Effector memory CD4-positive, alpha-beta T cell (primary cell): ENCODE measurements at places on chromosomes 5 and 9.

DNA sequence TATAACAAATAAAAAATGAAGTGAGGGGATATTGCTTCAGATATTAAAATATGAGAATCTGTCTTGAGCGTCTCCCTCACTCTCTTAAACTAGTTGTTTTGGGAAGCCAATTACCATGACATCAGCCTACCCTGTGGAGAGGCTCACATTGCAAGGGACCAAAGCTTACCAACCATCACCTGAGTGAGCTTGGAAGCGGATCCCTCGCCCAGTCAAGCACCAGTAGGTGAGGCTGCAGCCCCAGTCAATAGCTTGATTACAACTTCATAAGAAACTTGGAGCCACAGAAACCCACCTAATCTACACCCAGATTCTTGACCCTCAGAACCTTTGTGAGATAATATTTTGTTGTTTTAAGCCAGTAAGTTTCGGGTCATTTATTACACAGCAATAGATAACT is 206.2 kb downstream of the CEMIP2 start:
- no peak for DNase-seq

GRCh38 chr9:36035006-36035405 is 1.7 kb upstream of the RECK start:
- no peak for DNase-seq

GRCh38 chr5:99141534-99142128 is 212.8 kb upstream of the CHD1 start:
- no peak for DNase-seq

DNA sequence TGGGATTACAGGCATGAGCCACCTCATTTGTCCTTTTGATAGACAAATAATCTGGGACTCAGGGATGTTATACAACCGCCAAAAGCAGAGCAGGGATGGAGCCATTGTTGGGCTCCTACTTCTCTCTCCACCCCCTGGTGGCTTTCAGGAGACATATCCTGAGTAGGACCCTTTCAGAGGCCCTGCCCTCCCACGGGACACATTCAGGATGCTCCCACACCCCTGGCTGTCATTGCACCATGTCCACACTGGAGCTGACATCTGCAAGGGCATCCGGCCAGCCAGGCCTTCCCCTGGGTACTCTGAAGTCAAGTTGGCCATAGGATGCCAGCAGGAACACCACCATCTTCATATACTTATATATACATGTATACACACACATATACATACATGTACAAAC is 181.8 kb downstream of the SYK start:
- no peak for DNase-seq

- no peak for DNase-seq
Measured at GRCh38 chr5:77563475-77563874, 71.4 kb upstream of the WDR41 start.

DNA sequence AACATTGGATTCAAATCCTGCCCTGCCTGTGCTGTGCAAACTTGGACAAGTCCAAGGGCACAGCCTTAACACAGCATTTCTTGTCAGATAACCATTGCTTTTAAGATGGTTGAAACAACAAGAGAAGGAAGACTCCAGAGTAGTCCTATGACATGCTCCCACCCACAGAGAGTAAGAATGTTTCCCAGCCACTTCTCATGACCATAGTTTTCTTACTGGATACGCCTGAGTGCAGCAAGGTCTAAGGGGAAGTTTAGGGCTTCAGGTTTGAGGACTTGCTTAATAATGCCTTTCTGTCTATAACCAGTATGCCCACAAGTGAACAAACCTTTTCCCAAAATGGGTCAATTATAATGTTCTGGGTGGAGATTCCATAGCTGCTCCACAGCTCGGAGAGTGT is 126.4 kb downstream of the SLF1 start:
- DNase-seq: no peak

GRCh38 chr5:37208883-37209797 is 40.0 kb downstream of the CPLANE1 start:
- DNase-seq: no peak

DNA sequence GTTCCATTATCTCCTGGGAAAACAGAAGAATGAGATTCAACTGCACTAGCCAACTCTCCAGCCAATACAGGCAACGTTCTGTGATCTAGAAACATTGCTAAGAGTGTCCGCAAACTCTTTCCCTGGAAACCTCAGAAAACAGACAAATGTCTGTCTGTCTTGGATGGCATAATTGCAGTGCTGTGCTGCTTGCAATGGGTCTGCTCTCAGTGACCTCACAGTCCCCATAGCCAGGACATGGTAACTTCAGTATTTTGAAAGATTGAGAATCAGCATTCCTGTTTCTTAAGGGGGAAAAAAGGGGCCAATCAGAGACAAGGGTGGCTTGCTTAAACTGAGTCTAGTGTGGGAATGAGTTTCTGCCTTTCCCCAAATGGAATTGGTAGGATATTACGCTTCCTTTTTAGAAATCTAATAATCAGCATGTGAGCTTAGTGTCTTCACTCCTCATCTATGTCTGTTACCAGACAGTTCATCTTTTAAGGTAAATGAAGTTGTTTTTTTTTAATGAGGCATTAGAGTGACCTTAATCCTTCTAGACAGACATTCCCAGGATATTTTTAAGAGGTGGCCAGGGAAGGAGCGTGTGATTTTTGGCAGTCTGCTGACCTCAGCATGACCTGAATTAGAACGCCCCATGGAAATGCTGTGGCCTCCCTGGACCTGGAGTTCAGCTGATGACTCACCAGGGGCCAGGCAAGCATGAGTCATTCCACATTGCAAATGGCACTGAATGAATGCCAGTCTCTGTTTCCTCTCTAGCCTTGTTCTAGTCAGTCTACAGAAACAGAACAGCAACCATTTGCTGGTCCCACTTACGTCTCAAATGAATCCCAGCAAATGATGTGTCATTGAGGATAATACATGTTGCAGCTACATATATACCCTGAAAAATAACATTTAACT is 210.2 kb upstream of the ACTBL2 start:
- DNase-seq: no peak

GRCh38 chr5:121693864-121694263 is 157.8 kb upstream of the FTMT start:
- DNase-seq: no peak

GRCh38 chr9:16458696-16459420 is 411.6 kb downstream of the BNC2 start:
- no peak for DNase-seq

GRCh38 chr9:27866741-27867140 is 293.5 kb upstream of the C9orf72 start:
- DNase-seq: no peak

- no peak for DNase-seq
Measured at GRCh38 chr9:73125651-73126050, 26.0 kb upstream of the ANXA1 start.

DNA sequence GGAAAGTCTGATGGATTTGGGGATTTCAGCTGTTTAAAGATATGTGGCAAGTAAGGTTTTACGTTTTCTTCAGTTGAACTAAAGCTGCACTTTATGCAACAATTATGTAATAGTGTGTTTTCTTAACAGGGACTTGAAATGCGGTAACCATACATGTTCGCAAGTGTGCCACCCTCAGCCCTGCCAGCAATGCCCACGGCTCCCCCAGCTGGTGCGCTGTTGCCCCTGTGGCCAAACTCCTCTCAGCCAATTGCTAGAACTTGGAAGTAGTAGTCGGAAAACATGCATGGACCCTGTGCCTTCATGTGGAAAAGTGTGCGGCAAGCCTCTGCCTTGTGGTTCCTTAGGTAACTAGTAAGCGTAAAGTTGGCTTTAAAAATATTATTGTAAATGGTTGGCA is 28.5 kb downstream of the NFX1 start:
- DNase-seq: no peak

GRCh38 chr5:117183326-117183725 is 608.7 kb upstream of the SEMA6A start:
- DNase-seq: no peak

- DNase-seq: no peak
Measured at GRCh38 chr5:111902436-111902835, 145.4 kb upstream of the NREP start.

DNA sequence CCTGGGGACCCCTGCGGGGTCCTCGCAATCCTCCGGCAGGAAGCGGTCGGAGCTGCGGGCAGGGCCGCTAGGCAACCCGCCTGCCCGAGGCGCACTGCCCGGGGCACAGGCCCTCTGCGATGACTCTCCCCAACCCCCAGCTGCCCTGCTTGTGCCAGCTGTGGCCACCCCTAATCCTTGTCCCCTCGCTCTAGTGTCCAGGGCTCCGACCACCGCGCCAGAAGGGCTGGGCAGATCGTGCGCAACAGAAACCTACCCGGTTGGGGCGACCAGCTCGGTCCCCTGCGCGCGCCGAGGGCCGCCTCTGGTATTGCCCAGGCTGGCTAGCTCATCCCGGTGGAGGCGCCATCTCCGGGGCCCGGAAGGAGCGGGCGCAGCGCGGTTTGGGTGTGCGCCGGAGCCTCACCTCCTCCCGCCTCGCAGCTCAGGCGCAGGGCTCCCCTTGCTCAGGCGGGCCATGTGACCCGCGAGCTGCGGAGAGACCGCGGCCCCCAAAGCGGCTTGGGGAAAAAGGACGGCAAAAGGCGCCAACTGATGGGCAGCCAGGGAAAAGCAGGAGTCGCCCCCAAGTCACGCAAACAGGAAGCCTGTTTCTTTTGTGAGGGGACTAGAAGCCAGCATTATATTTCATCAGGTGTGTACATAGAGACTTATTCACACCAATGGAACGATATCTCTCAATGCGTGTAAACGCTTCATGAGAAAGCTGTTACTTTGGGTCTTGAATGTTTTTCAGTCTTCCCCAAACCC is 46.8 kb upstream of the RNF20 start:
- no peak for DNase-seq

DNA sequence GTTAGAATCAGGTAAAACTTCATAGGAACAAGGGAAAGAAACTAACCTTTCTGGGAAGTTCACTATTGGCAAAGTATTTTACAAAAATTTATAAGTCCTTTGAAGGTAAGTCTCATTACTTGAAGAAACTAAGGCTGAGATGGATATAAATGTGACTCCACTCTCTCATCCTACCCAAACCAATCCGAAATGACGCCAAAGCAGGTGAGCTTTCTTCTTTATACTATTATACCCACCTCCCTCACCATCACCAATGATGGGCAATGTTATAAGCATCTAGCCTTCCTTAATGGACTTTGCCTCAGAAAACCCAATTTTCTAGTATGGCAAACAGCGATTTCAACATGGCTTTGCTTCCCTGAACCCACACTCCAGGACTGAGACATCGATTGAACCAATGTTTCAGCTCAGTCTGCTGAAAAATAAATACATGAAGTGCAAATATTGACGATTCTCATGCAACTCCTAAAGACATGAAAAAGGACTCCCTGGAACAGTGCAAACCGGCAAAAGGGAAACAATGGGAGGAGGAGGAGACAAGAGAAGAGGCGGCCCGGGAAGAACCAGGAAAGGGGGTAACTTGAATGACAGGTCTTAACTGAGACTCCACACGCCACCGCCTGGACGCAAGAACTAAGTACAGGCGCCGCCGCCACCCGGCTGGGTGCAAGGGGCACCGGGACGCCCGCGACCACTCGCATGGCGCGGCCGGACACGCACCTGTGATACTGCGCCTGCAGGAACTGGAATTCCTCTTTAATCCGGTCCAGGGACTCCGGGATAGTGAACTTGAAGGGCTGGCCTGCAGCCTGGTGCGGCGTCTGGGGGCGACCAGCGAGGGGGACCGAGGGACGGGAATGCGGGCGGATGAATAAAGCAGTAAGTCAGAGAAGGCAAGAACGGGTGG is 2.5 kb downstream of the TLE1 start:
- DNase-seq: no peak

DNA sequence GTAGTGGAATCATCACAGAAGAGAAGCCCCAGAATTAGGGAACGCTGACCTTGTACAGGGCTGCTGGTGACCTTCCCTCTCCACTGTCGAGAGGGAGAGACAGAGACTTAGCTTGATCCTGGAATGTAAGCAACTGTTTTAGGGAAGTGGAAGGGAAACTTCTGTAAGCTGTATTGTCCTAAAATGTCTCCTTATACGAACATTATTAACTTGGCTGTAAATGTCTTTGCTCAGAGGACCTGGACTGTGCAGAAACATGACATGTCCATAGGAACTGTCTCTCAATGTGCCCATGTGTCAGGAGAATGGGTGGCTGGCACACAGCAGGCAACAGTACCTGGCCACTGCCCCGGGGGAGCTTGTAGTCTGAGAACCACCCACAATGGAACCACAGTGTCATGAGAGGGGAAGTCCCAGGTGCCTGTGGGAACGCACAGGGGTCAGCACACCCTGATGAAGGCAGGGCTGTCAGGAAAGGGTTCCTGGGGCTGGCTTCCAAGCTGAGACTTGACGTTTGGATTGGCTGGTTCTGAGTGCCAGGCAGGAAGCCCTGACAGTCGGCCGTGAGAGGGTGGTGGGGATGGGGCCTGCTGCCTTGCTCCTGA is 34.0 kb downstream of the DAP start:
- no peak for DNase-seq

DNA sequence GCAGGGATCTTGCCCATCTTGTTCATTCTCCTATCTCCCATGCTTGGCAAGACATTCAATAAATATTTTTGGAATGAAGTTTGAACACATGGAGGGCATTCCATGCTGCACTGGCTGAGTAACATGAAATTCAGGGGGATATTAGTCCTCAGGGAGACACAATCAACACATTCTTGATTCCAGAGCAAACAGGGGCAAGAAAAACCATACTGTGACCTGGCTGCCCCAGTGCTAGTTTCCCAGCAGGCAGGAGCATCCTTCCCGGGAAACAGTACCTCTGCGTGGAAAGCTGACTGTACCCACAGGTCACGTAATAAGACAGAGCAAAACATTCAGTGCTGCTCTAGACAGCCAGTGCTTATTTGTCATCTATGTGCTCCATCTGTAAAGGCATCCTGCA is 66.3 kb upstream of the SPOCK1 start:
- DNase-seq: no peak

- DNase-seq: no peak
Measured at GRCh38 chr5:56352808-56353590, 119.9 kb upstream of the ANKRD55 start.

DNA sequence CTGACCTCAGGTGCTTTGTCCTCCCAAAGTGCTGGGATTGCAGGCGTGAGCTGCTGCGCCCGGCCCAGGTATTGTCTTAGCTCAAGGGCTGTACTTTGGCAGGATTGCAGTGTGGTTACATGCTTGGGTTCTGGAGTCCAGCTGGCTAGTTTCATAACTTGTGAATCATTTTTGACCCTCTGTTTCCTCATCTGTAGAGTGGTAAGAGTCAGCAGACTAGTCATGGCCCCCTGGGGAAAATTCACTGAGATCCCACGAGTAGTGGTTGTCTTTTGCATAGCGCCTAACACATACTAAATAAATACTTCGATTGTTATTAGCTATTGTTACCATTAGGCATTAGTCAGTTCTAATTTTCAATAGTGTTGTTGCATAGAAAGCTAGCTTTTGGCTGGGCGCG is 14.3 kb downstream of the PTPA start:
- DNase-seq: no peak
